ENCODE measurements at places on chromosomes 3 and 15.

GRCh38 chr15:57319226-57319918 is 56.9 kb upstream of the CGNL1 start:
- DNase-seq = no peak

- no peak for DNase-seq
These were observed 23.6 kb downstream of the PYGO1 start for GRCh38 chr15:55564347-55565145.

- no peak for DNase-seq
These were observed 111.1 kb upstream of the CBLB start for GRCh38 chr3:105979961-105980360.

DNA sequence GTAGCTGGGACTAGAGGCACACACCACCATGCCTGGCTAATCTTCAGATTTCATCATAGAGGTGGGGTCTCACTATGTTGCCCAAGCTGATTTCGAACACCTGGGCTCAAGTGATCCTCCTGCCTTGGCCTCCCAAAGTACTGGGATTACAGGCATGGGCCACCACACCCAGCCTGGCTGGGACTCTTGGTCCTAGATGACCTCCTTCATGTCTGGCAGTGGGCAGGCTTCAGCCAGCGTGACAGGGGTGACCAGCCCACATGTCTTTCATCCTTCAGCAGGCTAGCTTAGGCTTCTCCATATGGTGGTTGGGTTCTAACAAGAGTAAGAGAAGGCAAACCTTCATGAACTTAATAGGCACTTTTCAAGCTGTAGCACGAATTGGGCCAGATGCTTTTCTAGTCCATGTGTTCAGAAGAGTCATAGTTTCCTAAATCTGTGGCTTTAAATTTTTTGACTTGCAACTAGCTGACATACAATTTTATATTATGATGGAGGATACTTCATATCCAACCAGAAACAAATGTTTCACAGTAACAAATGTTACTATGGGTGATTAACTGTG is 7.6 kb downstream of the GPD1L start:
- no peak for DNase-seq

GRCh38 chr3:155252535-155252934 is 40.9 kb downstream of the STRIT1 start:
- DNase-seq = no peak

GRCh38 chr3:64957408-64958198 is 269.8 kb upstream of the ADAMTS9 start:
- no peak for DNase-seq

DNA sequence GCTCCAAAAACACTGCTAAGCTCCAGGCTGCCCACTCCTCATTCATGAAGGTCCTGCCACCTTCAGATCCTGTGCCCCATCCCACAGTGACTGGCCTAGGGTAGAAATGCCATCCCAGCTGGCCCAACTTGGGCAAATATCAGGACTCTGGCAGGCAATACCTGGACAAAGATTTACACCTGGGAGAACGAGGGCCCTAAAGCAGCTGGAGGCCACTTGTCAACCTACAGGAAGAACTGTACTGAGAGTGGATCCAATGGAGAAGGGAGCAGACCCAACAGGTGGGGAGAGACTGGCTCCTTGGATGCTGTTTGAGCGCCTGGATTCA is 57.1 kb upstream of the GATA2 start:
- DNase-seq = no peak

DNA sequence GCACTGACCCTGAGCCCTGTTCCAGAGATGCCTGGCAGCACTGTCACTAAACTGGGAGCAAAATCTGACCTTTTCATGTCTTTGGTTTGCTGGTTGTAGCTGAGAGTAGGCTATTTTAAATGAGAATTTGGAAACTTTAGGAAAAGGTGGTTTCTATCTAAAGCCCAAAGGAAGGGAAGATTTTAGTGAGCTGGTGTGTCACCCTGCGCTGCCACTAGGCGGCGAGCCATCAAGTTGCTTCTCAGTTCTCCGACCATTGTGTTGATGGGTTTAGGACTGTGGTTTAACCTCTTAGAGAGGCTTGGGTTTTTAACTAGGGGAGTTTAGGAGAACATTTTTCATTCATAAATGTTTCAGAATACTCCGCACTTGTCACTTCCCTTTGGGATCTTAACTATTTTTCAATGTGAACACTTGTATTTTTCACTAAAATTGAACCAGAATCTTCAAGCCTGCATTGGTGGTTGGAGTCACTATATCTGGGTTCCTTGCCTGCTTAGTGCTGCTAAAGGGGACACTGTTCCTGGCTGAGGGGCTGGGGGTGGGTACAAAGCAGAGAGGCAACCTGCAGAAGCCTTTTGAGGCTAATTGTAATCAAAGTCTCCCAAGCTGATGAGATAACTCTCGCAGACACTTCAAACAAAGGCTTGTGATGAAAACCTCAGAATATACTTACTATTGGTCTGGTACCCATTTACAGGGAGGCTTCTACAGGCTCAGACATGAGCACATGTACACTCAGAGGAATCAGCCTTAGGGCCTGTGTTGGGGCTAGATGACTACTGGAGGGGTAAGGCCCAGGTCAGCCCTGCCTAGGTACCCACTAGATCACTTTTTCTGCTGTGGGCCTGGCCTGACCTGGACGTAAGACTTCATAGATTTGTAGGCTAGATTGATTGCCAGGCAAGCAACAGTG is 16.8 kb downstream of the EXOSC7 start:
- DNase-seq = no peak

- DNase-seq = no peak
These were observed 4.1 kb downstream of the TF start for GRCh38 chr3:133750259-133750656.

- DNase-seq = no peak
These were observed 40.5 kb downstream of the COL6A6 start for GRCh38 chr3:130557336-130558035.

GRCh38 chr3:33541918-33542317 is 101.7 kb upstream of the UBP1 start:
- DNase-seq = no peak

- no peak for DNase-seq
These were observed 11.1 kb upstream of the MCF2L2 start for GRCh38 chr3:183439515-183439914.

- DNase-seq = no peak
These were observed 56.2 kb downstream of the SPRED1 start for GRCh38 chr15:38308797-38309196.

GRCh38 chr3:64375737-64376136 is 150.5 kb upstream of the PRICKLE2 start:
- DNase-seq = no peak

DNA sequence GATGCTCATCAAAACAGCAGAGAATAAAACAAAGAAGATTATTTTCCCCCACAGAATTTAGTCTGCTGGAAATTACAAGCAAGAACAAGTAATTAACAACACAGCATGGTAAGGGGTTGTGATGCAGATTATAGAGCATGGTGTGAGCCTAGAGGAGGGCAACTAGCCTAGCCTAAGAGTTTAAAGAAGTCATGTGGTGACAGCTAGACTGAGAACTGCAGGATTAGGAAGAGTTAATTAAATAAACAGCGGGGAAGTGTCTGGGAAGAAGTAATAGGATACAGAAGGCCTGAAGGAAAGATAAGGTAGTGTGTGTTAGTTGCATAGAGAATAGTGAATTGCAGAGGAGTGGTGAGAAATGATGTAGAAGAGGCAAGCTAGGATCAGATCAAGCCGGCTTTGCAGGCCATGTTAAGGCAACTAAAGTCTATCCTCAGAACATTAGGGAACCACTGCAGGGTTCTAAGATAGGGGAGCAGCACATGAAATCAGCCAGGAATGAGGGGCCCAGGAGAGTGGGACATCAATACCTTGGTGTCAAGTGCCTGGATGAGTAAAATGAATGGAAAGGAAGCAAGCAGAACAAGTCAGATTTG is 11.9 kb upstream of the PKM start:
- DNase-seq = no peak

DNA sequence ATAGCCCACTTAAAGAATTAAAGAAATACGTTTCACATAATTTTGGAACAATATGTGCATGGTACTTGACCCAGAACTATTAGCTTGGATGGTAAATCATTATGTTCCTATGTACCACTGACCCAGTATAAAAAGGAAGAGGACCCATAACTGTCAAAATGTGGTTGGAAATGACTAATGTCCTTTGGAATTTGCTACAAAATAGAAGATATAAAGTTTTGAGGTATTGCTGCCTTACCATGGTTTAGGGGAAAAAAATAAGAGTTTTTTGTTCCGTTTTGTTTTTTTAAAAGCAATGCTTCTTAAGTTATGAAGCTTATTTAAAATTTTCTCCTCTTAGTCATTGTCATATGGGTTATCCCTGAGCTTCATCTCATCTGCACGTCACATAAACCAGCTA is 15.8 kb upstream of the TFDP2 start:
- DNase-seq = peak; percentile 26

- DNase-seq = no peak
These were observed 92.6 kb downstream of the SLCO3A1 start for GRCh38 chr15:91946075-91946474.

- peak; percentile 47 for DNase-seq
These were observed 642.3 kb downstream of the RBMS3 start for GRCh38 chr3:29922992-29923746.

- DNase-seq = no peak
These were observed 50.0 kb upstream of the RASGRP1 start for GRCh38 chr15:38614621-38615020.

DNA sequence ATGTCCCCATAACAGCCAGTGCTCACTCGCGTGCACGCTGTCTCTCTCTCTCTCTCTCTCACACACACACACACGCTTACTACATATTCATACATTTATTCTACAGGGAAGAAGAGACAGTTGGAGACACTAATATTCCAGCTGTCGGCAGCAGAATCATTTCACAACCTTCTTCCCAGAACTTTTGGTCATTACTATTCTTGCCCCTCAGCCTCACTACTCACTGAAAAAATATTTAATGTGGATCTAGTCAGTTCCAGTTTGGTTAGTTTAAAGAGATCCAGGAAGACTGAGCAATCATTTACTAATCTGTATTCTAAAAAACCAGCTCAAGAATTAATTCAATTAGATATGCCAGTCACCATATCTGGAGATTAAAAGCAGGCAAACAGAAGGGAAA is 394.9 kb downstream of the PTPRG start:
- no peak for DNase-seq

GRCh38 chr3:411226-411625 is 214.7 kb downstream of the CHL1 start:
- DNase-seq = no peak

DNA sequence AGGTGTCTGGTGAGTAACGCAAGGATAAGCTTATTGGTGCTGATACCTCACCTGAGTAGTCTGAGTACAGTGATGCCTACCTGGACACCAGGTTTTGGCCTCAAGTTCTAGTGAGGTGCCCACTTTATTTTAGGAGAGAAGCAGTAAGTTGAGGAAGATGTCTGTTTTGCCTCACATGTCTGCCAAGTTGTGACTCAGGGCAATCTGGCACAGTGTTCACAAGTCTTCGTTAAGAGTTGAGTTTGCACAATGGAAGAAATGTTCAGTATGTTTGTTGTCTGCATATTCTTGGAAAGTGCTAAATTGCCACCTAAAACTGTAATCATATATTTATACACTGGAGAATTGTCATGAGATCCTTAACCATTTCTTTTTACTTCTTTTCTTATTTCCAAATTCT is 122.2 kb downstream of the KCNH8 start:
- DNase-seq = no peak

GRCh38 chr15:59443341-59444072 is 5.5 kb downstream of the FAM81A start:
- no peak for DNase-seq

DNA sequence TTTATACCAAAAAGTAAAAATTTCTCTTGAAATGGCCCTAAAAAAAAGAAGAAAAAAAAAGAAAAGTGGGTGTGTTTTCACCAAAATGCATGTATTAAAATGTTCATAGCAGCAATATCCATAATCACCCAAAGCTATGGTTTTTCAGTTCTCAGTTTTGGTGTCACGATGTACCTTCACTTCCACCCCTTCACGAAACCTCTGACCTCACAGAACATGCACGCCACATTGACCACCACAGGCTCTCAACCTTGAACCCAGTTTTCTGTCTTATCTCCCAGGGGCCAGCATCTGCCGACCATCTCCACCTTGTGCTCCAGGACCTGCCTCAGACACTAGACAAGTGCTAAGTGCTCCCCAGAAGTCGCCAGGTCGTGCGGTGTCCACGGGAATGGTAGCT is 30.4 kb downstream of the COLQ start:
- no peak for DNase-seq

- DNase-seq = peak; percentile 83
These were observed 187.9 kb downstream of the OPA1 start for GRCh38 chr3:193780810-193781478.

DNA sequence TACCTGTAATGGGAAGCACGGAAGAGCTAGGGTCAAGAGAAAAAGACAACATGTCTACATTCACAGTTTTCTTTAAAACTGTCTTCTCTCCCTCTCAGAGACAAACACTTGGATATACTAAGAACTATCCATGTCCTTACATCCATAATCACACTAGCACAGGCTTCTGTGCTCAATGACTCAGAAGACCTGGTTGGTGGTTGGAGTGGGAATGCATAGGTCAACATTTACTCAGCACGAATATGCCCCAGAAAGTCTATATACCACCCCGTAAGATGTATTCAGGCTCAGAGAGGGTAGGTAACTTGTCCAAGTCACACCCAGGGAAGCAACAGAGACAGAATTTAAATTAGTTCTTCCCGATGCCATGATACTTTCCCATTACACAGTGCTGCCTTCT is 891.1 kb downstream of the TUSC7 start:
- DNase-seq = no peak

Measured in HTR-8/SVneo (cell line).